Cortex of kidney (tissue), 1 donor: ENCODE measurements at places on chromosomes 16 and 17.

DNA sequence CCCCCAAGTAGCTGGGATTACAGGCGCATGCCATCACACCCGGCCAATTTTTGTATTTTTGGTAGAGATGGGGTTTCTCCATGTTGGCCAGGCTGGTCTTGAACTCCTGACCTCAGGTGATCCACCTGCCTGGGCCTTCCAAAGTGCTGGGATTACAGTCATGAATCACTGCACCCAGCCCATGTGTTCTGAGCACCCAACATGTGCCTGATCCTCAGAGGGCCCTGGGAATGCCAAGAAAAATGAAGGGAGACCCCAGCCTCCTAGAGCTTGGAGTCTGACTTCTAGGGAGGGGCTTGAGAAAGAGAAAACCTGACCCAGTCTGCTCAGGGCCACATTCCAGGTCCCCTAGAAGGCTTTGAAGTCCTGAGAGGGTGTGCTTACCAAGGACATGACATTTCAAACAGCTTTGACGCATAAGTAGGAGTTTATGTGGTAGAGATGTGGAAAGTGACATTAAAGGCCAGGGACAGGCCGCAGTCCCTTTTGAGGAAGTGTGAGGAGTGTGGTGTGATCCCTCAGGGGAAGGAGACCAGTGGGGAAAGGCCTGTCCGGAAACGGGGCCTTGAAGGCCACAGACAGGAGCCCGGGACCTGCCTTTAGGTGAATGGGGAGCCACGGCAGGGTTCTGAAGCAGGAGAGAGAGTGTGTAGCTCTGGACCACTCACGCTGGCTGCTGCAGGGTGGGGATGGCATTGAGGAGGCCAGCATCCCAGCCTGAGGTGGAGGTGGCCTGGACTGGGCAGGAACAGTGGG is 1.1 kb upstream of the CCL22 start:
- no peak for DNase-seq

GRCh38 chr16:71460236-71460635 is 1.8 kb downstream of the ZNF23 start:
- DNase-seq, result no peak

GRCh38 chr16:28110479-28110878 is 47.0 kb upstream of the GSG1L start:
- DNase-seq, result no peak

DNA sequence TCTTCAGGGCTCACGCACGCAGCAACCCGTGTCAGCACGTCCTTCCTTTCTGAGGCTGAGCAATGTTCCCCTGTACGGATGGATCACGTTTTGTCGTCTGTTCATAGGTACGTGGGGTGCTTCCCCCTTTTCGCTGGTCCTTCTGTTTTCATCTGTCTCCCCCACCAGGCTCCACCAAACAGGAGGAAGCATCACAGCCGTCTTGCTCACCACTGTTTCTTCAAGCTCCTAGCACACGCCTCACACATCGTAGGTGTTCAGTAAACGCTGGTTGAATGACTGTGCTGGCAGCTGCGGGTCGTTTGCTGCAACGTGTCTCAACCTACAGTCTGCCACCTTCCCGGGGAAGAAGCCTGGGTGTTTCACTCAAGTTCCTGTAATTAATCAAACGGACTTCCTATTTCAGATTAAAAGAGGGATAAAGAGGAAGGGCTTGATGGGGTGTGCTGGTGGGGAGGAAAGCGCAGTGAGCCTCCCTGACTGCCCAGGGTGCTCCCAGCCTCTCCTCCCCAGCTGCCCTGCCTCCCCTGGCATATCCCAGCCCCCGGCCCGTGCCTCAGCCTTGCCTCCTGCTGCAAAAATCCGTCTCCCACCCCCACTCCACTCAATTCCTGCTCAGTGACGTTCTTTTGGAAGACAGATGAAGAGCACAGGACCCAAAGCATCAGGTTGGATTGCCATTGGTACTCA is 76.7 kb upstream of the DOC2B start:
- no peak for DNase-seq

- no peak for DNase-seq
Measured at GRCh38 chr16:74052016-74052415, 244.6 kb upstream of the PSMD7 start.

DNA sequence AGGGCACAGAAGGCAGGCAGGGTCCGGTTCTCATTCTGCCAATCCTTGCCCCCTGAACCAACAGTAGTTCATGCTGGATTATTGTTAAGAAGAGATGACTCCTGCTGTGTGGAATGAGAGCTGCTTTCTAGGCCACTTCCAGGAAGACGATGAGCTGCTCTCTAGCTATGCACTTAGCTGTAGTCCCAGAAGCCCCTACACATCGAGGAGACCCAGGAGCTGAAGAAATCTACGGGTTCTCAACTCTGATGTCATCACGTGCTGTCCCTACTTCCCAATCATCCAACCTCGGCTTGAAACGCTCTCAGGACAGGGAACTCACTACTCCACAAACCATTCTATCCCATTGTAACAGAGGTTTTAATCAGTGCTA is 29.0 kb upstream of the EMP2 start:
- DNase-seq, result no peak
